NCI-H1105 (cell line): ENCODE measurements at places on chromosomes 12 and 14.

DNA sequence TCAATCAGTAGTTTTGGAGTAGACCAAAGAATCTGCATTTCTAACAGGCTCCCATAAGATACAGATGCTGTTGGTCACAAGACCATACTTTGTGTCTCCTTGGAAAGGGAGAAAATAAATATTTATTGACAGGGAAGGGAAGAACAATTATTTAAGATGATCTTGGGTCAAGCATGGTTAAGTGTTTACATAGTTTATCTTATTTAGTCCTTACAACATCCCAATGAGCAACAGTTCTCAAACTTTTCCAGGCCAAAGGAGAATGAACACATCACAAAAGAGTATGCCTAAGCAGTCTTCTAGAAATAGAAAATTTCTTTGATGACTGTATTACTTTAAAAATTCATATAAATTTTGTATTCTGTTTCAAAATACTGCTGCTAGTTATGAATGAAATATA, 8.8 kb downstream of the LPCAT3 start:
- DNase-seq, result no peak

GRCh38 chr12:18462442-18462841, 201.1 kb downstream of the PIK3C2G start:
- DNase-seq, result no peak

DNA sequence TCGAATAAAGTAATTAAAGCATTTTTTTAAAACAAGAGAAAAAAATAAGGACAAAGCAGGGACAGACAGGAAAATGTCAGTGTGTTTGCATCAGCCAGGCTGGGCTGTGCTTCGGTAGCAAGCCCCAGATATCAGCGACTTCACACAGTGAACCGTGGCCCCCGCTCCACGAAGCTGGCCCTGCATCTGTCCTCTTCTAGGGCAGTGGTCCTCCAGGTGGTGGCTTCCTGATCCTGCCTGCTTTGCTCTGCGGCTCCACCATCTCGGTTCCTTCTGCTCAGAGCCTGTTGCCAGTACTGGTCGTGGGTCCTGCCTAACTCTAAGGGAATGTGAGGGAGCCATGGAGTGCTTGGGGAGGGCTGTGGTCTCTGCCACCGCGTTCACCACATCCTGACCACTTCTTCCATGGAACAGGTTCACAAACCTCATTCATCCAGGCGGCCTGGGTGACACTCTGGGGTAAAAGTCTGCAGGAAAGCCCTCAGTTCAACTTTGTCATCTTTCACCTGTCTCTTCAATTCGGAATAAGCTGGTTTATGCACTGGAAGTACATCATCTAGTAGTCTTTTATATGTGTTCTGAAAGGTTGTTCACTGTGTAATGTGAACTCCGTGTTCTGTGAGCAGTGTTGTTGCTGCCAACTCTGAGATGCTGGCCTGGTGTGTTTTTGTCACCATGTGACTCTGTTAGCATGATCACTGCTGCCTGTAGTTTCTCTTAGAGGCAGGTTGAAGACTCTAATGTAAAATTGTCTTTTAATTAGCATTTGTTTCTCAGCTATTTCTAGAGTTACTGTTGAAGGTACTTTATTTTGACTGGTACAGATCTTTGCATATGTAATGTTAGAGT, 47.9 kb downstream of the ANKRD9 start:
- no peak for DNase-seq

DNA sequence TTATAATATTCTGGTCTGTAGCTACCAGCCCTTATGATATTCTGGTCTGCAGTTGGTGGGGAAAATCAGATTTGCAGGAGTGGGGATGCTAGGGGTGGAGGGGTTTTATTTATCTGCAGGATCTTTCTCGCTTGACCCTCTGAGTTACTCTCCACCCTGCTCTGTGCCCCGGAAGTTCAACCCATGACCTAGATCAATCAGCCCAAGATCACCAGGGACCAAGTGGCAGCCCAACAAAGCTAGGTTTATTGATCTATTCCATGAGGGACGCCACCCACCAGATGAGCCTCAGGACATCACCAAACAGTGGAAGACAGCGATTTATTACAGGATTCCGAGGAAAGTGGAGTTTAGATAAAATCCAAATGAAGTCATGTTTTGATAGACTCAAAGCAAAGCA, 25.8 kb upstream of the C12orf76 start:
- no peak for DNase-seq

- no peak for DNase-seq
Measured at GRCh38 chr12:112710414-112710813, 81.1 kb upstream of the RPH3A start.

- no peak for DNase-seq
Measured at GRCh38 chr12:29662734-29663323, 120.9 kb downstream of the TMTC1 start.

- DNase-seq, result no peak
Measured at GRCh38 chr12:48960834-48961233, 3.5 kb upstream of the ARF3 start.

DNA sequence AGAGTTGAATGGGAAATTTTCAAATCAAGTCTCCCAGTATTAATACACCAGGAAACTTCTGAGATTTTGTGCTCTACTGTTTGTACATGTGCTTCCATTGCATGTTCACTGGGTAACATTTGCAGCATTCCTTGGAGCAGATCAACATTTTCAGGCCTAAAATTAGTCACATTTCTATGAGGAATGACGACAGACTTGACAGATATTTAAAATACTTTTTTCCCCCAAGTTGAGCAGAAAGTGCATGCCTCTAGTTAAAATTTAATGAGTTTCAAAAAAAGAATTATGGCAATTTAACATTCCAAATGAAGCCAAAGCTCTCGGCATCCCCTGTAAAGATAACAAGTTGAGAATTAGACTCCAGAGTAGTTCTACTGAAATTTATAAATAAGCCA, 72.3 kb downstream of the C12orf42 start:
- no peak for DNase-seq

DNA sequence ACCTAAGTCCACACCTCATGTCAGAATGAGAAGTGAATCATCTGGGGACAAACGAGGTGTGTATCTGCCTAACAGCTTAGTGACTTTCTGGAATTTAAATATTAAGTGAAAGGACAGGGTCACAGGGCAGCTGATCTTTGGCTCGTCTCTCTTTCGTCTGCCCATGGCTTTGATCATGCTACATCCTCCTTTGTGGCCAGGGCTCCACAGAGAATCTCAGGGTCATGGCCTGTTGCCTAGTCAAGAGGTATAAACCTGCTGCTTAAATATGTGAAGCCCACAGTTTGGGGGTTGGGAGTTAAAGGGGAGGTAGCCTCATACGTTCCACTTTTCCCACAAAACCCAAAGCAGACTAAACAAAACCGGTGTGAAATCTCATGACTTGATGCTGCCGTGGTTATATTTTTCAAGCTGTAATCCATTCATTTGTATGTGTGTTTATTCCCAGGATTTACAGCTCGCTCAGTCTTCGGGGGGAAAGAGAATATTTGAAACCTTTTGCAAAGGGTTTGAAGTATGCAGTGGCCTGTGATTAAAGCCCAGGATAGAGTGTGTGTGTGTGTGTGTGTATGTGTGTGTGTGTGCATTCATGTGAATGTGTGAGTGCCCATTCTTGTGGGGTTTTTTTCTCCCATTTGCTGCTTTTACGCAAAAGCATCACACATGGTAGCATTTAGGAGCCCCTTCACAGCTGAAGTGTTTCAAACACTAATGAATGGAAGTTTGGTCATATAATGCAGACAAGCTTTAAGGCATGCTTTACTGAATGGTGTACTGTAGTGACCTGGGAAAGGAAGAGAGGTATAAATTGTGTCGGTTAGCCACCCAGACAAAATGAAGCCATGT, 137.1 kb downstream of the HMGA2 start:
- no peak for DNase-seq
